Activated T-cell treated with anti-CD3 and anti-CD28 coated beads for 1 hour (primary cell): ENCODE measurements at places on chromosomes 11 and 22.

DNA sequence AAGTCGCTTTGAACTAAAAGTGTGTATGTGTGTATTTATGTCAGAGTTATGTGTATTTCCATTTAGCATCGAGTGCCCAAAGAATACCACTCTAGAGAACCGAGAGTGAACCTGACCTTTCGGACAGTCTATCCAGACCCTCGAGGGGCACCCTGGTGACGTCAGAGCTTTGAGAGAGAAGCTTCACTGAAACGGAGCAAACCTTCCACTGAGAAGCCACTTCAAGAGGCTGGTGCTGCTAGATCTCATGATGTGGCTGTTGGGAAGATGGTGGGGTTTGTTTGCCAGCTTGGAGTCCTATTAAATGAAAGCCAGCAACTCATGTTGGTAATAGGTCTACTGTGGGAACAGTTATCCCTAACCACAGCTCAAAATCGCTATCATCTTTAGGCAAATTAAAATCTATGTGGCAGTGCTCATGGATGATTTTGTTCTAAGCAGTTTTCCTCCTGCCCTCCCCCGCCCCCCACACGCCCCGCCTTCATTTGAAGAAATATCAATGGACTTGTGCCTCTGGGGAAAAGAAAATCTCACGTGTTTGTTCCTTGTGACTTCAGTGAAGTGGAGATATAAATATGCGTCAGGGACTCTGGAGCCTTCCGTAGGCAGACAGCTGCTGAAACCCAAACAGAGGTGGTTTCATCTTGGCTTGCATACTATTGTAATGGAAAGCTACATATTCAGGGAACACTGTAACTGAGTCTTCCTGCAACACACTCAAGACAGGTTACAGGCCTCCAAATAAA, 22.4 kb upstream of the C11orf96 start:
- DNase-seq = no peak

DNA sequence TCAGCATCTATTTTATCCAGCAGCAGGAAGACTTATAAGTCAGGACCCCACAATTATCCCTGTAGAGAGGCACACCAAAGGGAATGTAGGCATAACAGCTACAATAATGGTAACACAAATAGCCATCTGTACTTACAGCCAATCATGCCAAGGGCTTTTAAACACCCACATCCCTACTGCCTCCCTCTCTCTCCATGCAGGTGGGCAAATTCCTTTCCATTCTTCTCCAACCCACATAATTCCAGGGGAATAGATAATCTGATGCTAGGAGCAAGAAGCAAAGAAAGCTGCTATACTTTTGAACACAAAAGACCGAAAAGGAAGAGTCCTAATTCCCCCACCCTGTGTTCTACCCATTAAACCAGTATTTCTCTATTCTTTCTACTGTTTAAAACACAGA, 46.7 kb downstream of the RBFOX2 start:
- DNase-seq = no peak

DNA sequence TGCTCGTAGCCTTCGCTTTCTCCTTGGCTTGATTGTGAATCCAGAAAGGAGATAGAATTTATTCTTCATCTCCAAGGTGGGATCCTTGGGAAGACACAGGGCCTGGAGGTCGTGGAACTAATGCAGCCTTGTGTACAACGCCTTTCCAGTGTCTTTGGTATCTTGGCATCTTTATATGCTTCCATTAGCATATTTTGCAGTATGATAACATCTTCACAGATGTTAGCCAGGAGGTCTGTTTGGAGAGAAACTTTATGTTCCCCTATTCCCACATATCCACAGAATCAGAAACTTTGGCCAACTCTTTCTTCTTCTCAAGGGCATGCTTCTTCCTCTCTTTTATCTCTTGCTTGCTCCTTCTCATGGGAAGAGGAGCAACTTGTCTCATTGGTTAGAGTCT, 101.2 kb downstream of the TRIM44 start:
- DNase-seq = no peak

DNA sequence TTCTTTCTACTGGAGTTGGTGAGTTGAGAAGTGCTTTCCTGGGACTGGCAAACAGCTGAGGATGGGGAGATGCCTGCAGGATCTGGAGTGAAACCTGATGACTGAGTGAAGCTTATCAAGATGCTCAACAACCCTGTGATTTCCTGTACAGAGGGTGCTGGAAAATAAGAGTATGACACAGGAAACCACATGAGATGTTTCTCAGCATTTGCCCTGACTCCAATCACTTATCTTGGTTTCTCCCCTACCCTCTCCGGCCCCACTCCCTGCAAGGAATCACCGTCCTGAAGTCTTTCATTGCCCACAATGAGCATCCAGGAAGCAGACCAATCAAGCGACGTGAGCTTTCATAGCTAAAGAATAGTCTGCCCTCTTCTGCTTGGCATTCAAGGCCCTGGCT, at the start of gene MRGPRX2:
Gene MRGPRX2 (minus strand): TSS at position 89 of the 400 bp plus-strand sequence. CDS start 4,315 bp downstream, outside the sequence.
- no peak for DNase-seq

- DNase-seq = no peak
These were observed 18.1 kb downstream of the LRP4 start for GRCh38 chr11:46900091-46900746.

DNA sequence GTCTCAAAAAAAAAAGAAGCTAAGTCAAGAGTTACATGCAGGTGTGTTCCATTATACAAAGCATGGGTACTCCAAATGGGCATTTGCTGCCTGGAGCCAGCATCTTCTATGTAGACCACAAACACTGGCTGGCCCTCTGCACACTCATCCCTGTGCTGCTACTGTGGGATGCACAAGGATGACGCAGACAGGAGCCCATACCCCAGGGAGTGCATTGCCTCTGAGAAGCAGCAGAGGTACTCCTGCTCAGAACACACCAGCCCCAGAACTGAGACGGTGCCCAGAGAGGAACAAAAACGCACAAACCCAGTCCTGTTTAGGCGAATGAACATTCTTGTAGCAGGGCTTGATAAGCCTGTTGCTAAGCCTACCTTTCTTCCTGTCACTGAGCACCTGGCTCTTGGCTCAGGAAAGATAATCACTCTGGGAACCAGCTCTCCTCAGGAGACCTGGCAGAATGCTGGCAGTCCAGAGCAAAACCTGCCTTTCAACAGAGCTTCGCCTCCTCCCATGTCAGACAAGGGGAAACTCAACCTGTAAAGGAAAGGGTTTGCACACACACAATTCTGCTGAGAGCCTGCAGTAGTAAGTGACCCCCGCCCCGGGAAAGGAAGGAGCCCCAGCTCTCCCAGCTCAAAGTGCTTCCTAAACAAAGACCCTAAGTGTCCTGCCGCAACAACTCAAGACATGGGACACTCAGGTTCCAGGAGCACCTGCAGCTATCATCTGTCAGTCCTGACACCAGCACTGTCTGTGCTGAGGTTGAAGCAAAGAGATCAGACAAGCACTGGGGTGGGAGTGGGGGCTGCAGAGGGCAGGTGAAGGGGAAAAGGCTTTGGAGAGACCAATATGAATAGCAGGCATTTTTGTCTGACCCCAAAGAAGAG, 145.7 kb downstream of the TENM4 start:
- DNase-seq = no peak

DNA sequence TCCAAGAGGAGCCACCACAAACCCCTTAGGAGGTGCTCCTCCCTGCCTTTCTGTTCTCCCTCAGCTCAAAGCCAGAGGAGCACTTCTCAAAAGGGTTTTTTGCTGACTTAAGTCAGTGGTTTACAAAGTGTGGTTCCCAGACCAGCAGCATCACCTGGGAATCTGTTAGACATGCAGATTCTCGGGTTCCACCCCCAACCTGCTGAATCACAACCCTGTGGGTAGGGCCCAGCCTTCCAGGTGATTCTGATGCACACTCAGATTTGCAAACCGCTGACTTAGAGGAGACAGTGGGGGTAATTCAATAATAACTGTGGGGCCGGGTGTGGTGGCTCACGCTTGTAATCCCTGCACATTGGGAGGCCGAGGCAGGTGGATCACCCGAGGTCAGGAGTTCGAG, 22.8 kb downstream of the CREB3L1 start:
- no peak for DNase-seq
